Thymus (tissue), 14 donors: ENCODE measurements at places on chromosomes 6 and 20. TPM values are rescaled to one million over a fixed set of nuclear protein-coding genes. Genes with fewer than 3 reads are reported as not detected.

GRCh38 chr20:11051136-11051535 lies 377.3 kb upstream of the JAG1 start:
- no peaks in the 10 kb centered on the region for H3K4me1 ChIP-seq
- DNase-seq = no peak
- no peaks in the 10 kb centered on the region for H3K36me3 ChIP-seq
- H3K27ac ChIP-seq = no peak overlapping the region
- no peaks in the 10 kb centered on the region for H3K27me3 ChIP-seq

DNA sequence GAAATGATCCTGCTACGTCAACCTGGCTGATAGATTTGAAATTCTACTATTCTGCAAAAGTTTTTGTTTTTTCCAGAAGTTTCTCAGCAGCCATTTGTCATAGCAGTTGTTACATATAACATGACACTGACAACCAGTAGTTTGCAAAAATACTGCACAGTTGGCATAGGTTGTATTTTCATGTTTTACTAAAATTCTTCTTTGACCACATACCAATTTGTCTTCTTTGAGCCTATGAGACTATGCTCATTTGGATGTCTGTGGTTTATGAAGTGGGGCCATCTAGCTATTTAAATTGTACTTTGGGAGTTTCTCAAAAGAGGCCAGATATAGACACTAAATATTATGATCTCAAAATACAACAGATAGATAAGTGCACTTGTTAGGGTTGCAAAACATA lies 104.9 kb upstream of the PREP start:
- H3K27me3 ChIP-seq = no peaks in the 10 kb centered on the region
- H3K36me3 ChIP-seq = no peaks in the 10 kb centered on the region
- H3K27ac ChIP-seq = no peak overlapping the region
- no peak for DNase-seq

DNA sequence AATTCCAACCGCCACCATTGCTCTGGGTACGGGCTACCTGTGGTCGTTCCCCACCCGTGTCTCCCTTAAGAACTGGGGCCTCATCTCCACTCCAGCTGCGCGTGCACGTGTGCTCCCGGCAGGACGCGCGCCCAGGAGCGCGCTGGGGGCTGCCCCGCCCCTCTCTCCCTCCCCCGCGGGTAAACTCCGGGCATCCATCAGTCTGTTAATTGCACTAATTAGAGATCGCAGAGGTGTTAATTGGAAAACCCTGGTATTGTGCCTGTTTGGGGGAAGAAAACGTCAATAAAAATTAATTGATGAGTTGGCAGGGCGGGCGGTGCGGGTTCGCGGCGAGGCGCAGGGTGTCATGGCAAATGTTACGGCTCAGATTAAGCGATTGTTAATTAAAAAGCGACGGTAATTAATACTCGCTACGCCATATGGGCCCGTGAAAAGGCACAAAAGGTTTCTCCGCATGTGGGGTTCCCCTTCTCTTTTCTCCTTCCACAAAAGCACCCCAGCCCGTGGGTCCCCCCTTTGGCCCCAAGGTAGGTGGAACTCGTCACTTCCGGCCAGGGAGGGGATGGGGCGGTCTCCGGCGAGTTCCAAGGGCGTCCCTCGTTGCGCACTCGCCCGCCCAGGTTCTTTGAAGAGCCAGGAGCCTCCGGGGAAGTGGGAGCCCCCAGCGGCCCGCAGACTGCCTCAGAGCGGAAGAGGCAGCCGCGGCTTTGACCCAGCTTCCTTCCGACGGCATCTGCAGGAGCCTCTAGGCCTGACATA lies 14.4 kb downstream of the FOXP4 start:
- H3K27me3 ChIP-seq = no peaks in the 10 kb centered on the region
- H3K4me3 ChIP-seq = peak overlapping the region; percentile 53
- H3K36me3 ChIP-seq = peaks cover 3% of the 10 kb centered on the region
- H3K4me1 ChIP-seq = peaks cover 43% of the 10 kb centered on the region

- H3K36me3 ChIP-seq = no peaks in the 10 kb centered on the region
- H3K27me3 ChIP-seq = no peaks in the 10 kb centered on the region
- no peak overlapping the region for H3K27ac ChIP-seq
These were observed 114.0 kb downstream of the TRMT11 start for GRCh38 chr6:126100386-126100785.

- no peak overlapping the region for H3K4me3 ChIP-seq
- no peak overlapping the region for H3K27ac ChIP-seq
- DNase-seq = no peak
- no peaks in the 10 kb centered on the region for H3K27me3 ChIP-seq
These were observed 1.7 kb downstream of the MUCL3 start for GRCh38 chr6:30942338-30943060.

- no peak overlapping the region for H3K27ac ChIP-seq
- no peaks in the 10 kb centered on the region for H3K36me3 ChIP-seq
- no peaks in the 10 kb centered on the region for H3K4me1 ChIP-seq
- DNase-seq = no peak
These were observed 81.9 kb downstream of the TFAP2C start for GRCh38 chr20:56711018-56711417.

DNA sequence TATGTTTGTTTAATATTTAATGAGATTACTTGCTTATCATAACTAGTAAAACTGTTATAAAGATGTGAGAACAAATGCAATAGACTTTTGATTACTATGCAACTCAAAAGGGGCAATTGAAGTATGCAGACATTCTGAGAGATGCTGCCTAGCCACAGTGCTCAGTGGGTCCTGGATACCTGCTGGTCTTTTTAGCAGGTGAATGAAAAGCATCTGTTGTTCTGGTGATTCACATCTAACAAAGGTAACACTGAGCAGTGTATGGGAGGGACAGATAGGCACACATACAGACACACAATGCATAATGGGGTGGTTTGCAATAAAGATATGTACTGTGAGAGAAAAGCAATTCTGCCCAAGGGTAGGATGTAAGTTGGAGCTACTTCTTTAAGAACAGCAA lies 46.9 kb downstream of the OGFRL1 start:
- H3K27ac ChIP-seq = no peak overlapping the region
- no peak overlapping the region for H3K4me3 ChIP-seq
- DNase-seq = no peak
- H3K4me1 ChIP-seq = no peaks in the 10 kb centered on the region

DNA sequence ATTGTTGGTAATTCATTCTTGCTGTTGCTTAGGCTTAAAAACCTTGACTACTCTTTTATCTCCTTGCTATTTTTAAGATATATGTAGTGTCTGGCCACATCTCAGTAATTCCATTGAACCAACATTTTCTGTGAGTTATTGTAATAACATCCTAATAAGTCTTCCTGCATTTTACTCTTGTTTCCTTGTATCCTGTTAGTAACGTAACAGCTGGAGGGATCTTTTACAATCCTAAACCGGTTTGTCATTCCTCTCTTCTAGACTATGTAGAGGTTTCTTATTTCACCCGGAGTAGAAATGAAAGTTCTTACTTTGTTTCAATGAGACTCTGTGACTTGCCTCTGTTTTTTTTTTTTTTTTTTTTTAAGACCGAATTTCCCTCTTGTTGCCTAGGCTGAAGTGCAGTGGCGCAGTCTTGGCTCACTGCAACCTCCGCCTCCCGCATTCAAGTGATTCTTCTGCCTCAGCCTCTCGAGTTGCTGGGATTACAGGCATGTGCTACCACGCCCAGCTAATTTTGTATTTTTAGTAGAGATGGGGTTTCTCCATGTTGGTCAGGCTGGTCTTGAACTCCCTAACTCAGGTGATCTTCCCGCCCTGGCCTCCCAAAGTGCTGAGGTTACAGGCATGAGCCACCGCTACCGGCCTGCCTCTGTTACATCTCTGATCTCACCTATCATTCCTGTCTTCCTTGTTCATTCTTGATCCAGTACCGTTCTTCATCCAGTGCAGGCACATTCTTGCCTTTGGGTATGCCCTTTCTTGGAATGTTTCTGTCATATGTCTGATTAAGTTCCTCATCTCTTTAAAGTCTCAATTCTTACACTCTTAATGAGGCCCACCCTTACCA lies 44.7 kb downstream of the NCOA3 start:
- no peak overlapping the region for H3K4me3 ChIP-seq
- no peaks in the 10 kb centered on the region for H3K36me3 ChIP-seq
- H3K27me3 ChIP-seq = no peaks in the 10 kb centered on the region
- DNase-seq = no peak
- H3K4me1 ChIP-seq = no peaks in the 10 kb centered on the region
- no peak overlapping the region for H3K27ac ChIP-seq

The EPM2A gene
- 10.0 TPM for total RNA-seq

The PERP gene
- 8.4 TPM for total RNA-seq
